ENCODE measurements at places on chromosomes 16 and 17.

DNA sequence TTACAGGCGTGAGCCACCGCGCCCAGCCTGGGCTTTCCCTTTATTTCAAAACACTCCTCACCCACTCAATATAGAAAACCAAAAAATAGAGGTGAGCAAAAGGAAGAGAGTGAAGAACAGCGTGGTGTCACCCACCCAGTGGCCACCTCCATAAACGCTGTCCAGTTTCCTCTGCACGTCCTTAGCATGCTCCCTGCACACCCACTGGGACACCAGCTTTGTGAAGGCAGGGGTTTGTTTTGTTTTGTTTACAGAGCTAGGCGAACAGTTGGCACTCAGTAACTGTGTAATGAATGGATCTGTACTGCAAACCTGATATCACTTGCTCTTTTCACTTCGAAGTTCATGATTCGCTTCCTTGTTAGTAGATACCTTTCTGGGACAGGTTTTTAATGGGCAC lies 73.0 kb downstream of the PRKCB start:
- no peak for DNase-seq

DNA sequence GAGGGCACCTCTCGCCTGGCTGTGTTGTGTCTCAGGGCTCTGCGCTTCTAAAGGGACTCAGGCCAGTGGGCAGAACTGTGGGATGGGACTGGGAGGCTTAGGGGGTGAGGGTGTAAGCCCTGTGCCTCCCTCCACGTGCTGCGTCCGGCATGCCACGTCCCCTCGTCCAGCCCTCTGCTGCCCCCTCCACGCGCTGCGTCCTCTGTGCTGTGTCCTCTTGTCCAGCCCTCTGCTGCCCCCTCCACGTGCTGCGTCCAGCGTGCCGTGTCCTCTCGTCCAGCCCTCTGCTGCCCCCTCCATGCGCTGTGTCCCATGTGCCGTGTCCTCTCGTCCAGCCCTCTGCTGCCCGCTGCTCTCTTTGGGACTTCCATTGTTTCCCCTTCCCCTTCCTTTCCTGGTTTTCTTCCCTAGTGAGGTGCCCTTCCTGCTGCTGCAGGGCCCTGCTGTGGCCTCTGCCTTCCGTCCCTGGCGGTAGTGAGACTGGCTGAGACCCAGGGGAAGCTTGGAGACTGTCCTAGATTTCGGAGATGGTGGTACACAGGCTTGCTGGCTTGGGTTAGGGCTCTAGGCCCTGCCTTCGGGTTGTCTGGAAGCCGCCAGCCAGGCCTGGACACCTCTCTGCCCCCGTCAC lies 6.4 kb upstream of the ZNF750 start:
- no peak for DNase-seq

GRCh38 chr17:80171681-80172080 lies 1.9 kb downstream of the CARD14 start:
- no peak for DNase-seq

- no peak for DNase-seq
Measured at GRCh38 chr17:50890675-50891516, 24.7 kb upstream of the TOB1 start.

DNA sequence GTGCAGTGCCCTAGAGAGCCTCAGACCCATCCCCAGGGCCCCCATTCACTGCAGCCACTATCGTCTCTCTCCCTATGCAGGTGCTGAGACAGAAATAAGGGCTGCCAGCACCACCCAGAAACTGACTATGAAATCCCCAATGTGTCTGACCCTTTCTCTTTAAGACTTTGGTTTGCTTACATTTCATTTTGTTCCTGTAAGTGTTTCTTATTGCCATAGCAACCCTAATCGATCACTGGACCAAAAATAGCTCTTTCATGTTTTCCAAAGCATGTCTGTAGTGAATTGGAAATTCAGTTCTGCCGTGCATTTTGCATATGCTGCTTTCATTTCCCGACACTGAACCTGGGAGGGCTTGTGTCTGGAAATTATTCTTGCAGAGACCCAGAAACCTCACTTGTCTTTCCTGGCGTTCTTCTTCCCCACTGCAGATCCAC lies 148.7 kb upstream of the NOL11 start:
- DNase-seq, result no peak

DNA sequence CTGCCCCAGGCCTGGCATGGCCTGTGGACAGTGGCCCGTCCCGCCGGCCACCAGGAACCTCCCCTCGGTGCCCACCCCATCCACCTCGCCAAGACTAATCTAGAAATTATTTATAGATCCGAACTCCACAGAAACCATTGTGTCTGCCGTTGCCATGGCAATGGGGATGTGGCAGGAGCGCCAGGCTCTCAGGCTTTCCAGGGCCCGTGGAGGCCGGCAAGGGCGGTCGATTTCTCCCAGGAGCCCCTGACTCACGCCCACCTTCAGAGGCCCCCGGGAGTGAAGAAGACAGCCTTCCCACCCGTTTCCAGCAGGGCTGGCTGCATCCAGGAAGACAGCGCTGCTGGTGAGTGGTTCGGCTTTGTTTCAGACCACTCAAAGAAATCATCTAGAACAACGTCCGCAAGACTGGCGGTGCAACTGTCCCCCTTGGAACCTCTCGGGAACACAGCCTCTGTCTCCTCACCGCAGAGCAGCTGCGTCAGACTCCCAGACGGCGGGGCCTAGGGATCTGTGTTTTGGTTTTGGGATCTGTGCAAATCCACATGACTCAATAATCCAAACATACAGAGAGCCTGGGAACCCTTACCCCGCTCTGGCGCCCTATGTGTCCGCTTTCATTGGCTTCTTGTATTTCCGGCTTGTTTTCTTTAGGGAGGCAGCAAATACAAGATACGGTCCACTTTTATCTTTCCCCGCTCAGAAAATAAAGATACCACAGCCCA lies 48.5 kb upstream of the ZCCHC14 start:
- DNase-seq, result no peak

DNA sequence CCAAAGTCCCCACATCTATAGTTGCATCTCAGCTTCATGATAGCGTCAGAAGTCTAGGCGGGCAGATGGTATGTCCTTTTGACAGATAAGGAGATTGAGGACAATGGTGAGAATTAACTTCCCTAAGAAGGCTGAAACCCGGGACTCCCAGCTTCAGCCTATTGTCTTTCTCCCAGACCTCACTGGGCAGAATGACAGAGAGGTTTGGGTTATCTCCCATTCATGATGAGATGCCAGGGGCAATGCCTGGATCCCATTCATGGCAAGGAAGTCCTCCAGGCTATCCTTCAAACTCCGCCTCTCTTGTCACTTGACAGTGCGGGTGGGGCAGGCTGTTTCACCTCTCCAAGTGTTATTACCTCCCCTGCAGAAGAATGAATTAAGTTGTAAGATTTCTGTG lies 100.3 kb downstream of the IRX5 start:
- no peak for DNase-seq

DNA sequence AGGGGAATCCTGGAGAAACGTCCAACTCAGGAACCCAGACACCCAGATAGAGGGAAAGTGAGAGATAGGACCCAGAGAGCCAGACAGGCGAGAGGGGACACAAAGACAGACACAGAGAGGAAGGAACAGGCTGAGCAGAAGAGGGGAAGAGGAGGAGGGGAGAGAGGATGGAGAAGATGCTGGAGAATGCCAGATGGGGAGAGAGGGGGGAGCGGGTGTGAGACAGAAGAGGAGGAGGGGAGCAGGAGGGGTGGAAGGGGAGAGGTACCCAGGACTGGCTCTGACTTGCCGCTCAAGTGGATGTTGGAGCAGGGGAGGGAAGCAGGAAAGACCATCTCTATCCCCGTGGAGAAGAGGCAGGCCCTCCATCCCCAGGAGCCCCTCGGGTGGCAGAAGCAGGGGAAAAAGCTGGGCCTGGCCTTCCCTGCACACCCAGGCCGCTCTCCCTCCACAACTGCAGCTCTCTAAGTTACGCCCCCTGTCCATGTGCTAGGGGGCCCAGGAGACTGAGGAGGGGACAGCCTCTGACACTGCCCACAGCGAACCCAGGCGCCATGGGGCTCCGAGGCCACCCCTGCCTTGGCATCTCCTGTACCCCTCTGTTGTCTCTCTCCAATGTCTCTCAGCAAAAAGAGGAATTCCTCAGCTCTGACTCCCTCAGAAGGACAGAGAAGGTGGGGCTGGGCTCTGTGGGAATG lies 4.8 kb downstream of the PPP1R9B start:
- DNase-seq, result no peak

- no peak for DNase-seq
Measured at GRCh38 chr16:122361-122760, 16.1 kb downstream of the NPRL3 start.

DNA sequence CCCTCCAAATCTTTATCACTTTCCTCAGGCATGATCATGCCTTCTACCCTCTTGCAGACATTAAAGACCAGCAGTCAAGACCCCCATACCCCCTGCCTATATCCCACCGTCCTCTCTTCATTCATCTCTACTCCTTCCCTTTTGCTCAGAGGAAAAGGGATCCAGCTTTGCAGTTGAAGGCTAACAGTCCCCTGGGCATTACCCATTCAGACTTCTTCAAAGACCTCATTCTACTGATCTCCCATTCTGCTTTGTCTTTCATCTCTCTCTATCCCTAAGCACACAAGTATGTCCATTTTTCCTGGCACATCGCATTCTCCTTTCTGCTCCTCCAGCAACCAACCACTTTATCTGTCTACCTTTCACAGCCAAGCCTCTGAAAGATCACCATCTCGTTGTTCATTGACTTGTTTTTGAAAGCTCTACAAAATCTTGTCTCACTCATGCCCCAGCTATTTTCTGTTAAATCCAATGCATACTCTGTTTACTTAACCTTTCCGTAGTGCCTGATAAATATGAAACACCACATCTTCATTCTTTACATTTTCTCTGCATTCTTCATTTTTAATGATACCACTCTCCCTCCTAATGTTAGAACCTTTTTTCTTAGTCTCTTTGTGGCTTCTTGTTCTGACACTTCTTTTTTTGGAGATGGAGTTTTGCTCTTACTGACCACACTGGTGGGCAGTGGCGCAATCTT lies 14.1 kb upstream of the LCMT1 start:
- DNase-seq, result no peak

DNA sequence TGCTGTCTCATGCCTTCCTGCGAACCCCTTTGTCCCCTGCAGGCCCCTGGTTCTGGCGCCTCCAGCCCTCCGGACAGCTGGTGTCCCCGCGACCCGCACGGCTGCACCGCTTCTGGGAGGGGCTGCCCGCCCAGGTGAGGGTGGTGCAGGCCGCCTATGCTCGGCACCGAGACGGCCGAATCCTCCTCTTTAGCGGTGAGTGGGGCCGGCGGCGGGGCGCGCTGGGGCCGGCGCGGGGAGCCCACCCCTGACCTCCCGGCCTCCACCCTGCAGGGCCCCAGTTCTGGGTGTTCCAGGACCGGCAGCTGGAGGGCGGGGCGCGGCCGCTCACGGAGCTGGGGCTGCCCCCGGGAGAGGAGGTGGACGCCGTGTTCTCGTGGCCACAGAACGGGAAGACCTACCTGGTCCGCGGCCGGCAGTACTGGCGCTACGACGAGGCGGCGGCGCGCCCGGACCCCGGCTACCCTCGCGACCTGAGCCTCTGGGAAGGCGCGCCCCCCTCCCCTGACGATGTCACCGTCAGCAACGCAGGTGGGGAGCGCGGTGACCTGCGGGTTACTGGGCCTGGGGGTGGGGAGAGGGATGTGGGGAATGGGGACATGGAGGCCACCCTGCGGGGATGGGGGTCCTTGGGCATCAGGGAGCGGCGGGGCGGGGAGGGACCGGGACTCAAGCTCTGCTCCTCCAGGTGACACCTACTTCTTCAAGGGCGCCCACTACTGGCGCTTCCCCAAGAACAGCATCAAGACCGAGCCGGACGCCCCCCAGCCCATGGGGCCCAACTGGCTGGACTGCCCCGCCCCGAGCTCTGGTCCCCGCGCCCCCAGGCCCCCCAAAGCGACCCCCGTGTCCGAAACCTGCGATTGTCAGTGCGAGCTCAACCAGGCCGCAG lies 7.1 kb upstream of the IL32 start:
- DNase-seq, result no peak

- DNase-seq, result no peak
Measured at GRCh38 chr17:42472709-42473521, 14.2 kb downstream of the ATP6V0A1 start.

DNA sequence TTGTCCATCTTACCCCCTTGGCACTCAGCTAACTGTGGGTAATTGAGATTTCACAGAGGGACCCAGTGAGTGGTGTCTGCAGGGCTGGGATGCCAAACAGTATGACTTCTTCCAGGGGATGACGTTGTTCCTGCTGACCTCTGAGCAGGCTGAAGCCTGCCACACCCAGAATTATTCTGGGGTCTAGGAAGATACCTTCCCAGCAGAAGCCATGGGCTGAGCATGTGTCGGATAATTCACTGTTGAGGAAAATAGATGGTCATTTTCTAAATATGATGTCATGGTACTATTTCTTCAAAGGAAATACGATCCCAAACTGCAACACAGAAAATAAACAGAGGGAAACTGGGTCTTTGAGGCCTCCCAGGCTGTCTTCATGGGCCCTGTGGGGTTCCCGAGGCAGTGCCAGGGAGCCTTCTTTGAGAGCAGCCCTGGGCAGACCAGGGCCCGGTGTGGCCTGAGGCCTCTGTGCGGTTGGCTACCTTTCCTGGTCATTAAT lies 17.4 kb downstream of the WNT9B start:
- no peak for DNase-seq

GRCh38 chr16:56226187-56226586 lies 34.9 kb downstream of the GNAO1 start:
- DNase-seq, result no peak

- DNase-seq, result no peak
Measured at GRCh38 chr17:12415031-12415430, 250.7 kb upstream of the MYOCD start.

- DNase-seq, result no peak
Measured at GRCh38 chr17:59914274-59914854, 21.4 kb downstream of the RPS6KB1 start.

GRCh38 chr16:79175286-79176057 lies 425.1 kb downstream of the MAF start:
- DNase-seq, result no peak

DNA sequence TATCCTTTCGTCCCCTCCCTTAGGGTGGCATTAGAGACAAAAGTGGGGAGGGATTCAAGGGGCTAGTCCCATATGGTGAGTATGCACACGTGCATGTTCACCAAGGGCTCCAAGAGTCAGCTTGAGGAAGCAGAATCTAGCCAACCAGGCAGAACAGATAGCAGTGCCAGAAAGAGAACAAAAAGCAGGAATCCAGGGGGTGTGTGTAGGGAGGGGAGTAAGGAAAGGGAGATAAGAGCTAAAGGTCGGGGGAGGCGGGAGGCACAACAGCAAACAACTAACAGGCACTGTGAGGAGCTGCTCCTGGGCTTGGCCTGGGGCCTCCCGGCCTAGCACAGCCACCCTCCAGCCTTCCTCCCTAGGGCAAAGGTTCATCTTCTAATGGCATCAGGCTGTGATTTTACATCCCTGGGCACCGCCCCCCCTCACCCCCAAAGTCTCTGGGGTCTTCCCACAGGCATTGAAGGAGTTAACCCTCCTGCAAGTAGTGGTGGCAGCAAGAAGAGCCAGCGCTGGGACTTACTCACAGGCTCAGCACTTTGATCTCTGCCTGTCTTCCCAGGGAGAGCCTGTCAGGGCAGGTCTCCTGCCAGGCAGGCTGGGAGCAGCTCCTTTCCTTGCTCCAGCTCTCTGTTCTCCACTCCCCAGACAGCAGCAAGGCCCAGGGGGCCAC lies 12.4 kb upstream of the SUPT4H1 start:
- no peak for DNase-seq
